ENCODE measurements at places on chromosomes 2 and 18.

- peak; percentile 7 for ATAC-seq
Observed at GRCh38 chr2:72917877-72918553, 696 bp downstream of the EMX1 start.

- no peak for ATAC-seq
Observed at GRCh38 chr2:121030523-121030922, 254.5 kb downstream of the TFCP2L1 start.

DNA sequence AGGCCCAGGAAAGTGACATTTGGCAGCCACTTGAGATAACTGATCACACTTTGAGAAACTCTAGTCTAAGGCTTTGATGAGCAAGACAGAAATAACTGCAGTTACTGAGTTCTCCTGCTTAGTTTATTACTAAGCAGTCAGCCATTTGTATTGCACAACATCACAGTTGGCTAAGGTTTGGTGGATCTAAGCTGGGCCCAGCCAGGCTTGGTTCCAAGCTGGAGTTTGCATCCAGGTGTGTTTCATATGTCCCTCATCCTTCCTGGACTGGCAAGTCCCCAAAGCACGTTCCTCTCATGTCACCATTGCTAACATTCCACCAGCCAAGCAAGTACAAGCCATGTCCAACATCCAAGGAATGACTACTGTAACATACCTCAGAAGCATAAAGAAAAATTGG lies 71.3 kb upstream of the ZNF532 start:
- no peak for ATAC-seq

DNA sequence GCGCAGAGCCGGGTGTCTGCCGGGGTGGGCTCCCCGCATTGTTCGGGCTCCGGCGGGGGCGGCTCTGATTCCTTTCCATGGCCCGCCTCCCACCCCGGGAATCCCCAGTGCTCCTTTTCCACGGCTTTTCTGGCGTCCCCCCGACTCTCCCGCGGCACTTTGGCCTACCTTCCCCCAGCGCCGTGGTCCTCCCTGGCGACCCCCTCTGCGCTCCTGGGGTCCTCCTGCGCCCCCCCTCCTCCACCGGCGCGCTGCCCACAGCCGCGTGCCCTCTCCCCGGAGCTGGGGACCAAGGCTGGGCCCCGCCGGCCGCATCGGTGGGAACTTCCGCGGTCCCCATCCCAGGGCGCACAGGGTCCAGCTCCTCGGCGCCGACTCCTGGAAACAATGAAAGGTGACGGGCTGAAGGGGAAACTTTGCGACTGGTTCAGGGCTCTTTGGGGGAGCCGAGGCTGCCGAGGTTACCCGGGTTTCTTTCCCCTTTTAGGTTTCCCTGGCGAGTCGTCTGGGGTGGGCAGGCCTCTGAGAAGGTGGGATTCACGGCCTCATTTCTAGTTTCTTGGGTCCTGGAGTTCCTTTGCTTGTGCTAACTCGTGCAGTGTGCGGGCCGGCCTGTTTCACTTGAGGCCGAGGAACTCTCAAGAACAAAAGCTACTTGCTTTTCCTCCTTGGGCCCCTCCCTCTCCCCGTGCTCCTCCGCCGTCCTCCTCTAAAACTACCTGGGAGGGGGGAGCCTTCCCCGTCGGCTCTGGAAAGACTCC lies 2.2 kb downstream of the TGIF1 start:
- ATAC-seq = 0 out of 3 replicates have a peak, but pooled peaks have one; percentile 0

- no peak for ATAC-seq
Observed at GRCh38 chr2:25274868-25275574, 66.7 kb downstream of the DNMT3A start.
